ENCODE measurements at places on chromosomes 4 and X. TPM values are rescaled to one million over a fixed set of nuclear protein-coding genes. Genes with fewer than 3 reads are reported as not detected.

DNA sequence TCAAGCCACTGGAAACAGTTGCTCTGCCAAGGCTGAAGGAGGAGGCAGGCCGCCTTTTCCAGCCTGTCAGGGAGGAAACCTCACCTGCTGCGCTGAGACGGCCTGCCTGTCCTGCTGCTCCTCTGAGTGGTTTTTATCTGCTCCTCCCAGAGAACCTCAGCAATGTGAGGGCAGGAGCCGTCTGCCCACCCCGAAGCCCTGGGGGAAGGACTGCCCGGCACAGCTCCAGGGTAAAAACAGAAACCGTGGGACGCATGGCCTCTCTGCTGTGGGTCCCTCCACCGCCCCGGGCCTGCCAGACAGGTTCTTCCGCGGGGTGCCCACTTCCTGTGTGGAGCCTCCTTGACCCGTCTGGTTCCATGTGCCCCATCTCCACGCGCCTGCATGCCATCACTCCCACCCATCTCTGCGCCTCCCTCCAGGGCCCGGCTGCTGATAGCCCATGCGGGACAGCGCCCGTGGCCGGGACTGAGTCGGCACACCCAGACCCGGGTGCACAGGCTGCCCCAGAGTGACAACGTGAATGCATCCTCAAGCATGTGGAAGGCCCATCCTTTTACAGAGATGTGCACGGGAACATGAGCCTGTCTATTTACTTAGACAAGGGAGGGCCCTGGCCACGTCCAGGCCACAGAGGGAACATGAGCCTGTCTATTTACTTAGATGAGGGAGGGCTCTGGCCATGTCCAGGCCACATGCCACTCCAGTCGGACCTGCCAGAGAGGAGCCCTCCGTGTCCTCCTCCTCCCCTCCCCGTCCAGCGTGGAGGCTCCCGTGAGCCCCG lies 4.0 kb upstream of the SLC49A3 start:
- H3K27ac ChIP-seq, result no peak overlapping the region
- no peak for DNase-seq
- peaks cover 17% of the 10 kb centered on the region for H3K4me1 ChIP-seq
- H3K4me3 ChIP-seq, result no peak overlapping the region

DNA sequence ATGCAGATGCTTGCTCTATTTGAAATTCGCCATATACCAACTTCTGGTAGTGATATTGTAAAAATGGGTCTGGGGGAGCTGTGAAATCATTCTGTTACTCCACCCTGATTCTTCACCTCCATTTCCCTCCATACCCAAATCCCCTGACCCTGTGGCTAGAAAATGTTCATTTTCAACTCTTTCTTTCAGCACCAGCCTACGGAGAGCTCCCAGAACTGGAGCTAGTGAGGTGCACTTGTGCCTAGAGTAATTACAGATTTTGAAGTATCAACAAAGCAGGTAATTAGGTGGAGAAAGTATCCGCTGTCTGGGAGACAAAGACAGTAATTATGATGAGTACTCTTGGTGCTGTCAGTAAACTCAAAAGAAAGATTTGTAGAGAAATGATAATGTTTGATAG lies 8.1 kb downstream of the ARHGAP36 start:
- no peak overlapping the region for H3K4me3 ChIP-seq
- H3K36me3 ChIP-seq, result no peaks in the 10 kb centered on the region
- peaks cover 4% of the 10 kb centered on the region for H3K4me1 ChIP-seq

DNA sequence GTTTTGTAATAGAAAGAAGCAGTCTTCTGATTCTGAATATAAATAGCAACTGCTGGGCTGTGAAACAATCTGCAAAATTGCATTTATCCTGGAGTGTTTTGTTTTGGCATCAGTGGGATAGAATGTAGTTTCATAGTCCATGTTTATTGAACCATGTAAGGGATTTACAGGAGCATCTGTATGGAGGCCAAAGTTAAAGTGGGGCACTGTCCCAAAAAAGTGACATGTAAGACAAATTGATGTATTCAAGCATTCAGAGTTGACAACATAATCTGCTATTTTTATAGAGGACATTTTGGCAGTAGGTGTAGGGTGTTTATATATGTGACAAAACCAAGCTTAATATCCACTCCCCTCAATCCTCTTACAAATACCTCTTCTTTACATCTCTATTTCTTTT lies 200.5 kb upstream of the ANK2 start:
- no peak overlapping the region for H3K27ac ChIP-seq
- H3K4me1 ChIP-seq, result no peaks in the 10 kb centered on the region
- H3K36me3 ChIP-seq, result no peaks in the 10 kb centered on the region
- no peak for DNase-seq

DNA sequence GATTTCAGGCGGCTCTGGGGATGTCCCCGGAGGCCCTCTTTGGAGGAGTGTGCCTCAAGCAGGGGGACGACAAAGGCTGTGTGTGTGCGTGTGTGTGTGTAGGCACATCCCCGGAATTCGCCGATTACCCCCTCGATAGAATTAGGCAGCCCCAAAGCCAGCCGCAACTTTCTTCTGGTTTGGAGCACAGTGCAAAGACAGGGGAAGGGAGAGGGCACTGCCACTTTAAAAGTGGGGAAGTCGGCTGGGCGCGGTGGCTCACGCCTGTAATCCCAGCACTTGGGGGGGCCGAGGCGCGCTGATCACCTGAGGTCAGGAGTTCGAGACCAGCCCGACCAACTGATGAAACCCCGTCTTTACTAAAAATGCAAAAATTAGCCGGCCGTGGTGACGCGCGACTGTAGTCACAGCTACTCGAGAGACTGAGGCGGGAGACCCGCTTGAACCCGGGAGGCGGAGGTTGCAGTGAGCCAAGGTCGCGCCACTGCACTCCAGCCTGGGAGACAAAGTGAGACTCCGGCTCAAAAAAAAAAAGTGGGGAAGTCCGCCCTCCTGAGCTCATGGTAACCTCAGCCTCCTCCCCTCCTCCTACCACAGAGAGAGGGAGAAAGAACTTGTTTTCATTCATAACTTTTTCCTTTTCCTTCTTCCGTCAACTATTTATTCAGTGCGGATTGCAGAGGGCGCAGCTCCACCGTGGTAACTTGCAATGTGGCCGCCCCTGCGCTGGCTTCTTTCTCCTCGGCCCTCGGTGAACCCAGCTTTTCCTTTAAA lies 2.4 kb downstream of the SPRY1 start:
- peak overlapping the region; percentile 66 for H3K27ac ChIP-seq
- DNase-seq, result no peak
- peak overlapping the region; percentile 57 for H3K4me3 ChIP-seq

The PAGE2B gene
- not detected for total RNA-seq
